ENCODE measurements at places on chromosomes 3 and 15. TPM values are rescaled to one million over a fixed set of nuclear protein-coding genes. Genes with fewer than 3 reads are reported as not detected.

PPP2R3A gene
- 24.6 TPM for polyA plus RNA-seq

CCNDBP1 gene
- 46.7 TPM for polyA plus RNA-seq

ZNF501 gene
- 12.4 TPM for polyA plus RNA-seq

GRCh38 chr3:132867526-132867925 lies 145.3 kb upstream of the NPHP3 start:
- no peak for DNase-seq

DNA sequence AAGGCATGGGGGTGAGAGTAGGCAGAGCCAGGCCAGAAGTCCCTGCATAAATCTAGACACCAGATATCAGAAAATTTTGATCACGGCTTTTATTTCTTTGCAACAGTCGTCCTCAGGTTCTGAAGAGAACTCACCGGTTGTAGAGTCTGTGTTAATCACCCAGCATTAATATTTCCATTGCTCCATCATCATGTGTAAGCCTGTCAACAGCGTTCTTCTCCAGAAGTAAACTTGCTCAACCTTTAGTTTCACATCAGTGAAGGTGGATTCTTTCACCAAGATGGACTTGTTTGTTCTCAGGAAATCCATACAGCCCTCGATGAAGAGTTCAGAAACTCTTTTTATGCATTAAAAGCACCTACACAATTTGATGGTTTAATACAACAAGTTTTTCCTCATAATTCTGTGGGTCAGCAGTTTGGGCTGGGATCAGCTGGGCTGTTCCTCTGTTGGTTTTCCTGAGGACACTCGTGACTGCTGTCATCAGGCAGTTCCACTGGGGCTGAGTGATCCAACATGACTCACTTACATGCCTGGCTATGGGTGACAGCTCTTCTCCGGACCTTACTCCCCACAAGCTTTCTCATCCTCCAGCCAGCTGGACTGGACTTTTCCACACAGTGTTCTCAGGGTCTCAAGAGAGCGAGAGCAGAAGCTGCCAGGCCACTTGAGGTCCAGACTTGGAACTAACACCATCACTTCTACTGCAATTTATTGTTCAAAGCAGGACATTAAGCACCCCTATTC lies 303.4 kb downstream of the ZNF621 start:
- no peak for DNase-seq

GRCh38 chr15:38377636-38378035 lies 76.3 kb upstream of the FAM98B start:
- no peak for DNase-seq

GRCh38 chr15:67242708-67243111 lies 11.8 kb downstream of the AAGAB start:
- DNase-seq, result no peak

GRCh38 chr3:84223512-84223911 lies 735.3 kb upstream of the CADM2 start:
- no peak for DNase-seq

GOLGA6L7 gene
- 0.32 TPM for polyA plus RNA-seq

ZNF148 gene
- 44.1 TPM for polyA plus RNA-seq

DNA sequence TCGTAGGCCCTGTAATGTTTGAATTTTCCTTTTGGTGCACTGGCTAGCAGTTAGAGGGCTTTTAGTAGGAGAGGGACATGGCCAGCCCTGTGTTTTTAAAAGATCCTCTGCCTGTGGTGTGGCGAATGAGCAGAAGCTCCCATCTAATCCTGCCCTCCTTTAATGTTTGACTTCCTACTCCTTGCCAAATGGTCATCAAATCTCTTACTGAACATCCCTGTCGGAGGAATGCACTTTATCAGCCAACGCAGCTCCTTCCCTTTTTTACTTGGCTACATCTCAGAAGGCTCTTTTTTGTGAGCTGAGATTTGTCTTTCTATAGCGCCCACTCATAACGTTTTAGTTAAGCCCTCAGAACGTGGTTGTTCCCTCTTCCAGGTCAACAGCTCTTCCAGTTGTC lies 44.8 kb downstream of the MAP2K5 start:
- no peak for DNase-seq

DNA sequence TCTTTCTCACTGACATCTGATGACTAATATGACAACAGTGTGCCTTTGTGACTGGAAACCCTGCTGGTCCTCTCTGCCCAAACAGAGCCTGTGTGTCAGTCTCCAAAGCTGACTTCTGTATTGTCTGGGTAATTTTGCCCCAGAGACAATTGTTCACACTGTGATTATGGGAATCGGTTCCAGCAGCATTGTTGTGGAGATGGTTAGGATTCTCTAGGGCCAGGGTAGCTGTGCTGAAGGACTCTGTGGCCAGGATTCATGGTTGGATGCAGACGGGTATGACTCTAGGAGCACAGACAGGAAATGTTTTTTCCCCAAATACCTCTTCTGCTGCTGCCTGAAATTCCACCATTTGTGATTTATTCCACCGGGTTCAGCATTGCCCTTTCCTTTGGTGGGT lies 57.5 kb upstream of the ITGA11 start:
- DNase-seq, result no peak

- no peak for DNase-seq
Observed at GRCh38 chr3:28915741-28916500, 364.9 kb upstream of the RBMS3 start.

MOBP gene
- polyA plus RNA-seq, result 0.16 TPM

Measured in renal cortex interstitium (tissue), 15 donors.